ENCODE measurements at places on chromosomes 6 and 20.

DNA sequence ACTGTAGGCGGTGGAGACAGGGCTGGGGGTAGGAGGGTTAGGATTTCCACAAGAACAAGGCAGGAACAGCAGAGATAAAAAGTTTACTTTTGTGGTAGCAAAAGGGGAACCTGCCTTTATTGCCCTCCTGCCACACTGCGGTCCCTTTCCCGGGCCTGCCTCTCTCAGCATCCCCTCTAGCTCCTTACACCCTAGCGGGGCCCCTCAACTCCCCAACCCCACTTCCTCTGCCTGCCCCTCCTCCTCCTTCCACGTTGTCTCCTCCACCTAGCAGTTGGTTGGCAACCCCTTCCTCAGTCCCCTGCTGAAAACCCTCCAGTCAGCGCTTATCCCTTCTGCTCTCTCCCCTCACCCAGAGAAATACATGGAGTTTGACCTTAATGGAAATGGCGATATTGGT lies 714 bp downstream of the AIF1 start:
- DNase-seq: no peak

DNA sequence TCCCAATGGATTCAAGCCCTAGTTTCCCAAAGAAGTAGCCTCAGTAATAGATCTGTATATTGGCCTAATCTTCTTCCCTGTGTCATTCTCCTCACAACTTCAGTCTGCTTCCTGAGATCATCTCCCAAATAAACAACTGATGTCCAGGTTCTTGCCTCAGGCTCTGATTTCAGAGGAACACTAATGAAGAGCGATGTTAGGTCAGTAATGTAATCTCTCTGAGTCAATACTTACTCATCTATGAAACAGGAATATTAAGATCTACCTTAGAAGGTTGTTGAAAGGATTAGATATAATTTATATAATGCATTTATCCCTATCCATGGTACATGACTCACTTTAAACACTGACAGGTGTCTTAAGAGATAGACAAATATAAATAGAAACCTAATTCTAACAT lies 246.0 kb upstream of the FLRT3 start:
- no peak for DNase-seq

- DNase-seq: no peak
Measured at GRCh38 chr6:105994118-105994590, 92.0 kb upstream of the PRDM1 start.

GRCh38 chr20:46148313-46149208 lies 30.4 kb downstream of the CD40 start:
- DNase-seq: no peak

GRCh38 chr6:38218235-38218634 lies 398.7 kb downstream of the ZFAND3 start:
- no peak for DNase-seq

- no peak for DNase-seq
Measured at GRCh38 chr20:37387519-37388269, 41.8 kb downstream of the SRC start.

DNA sequence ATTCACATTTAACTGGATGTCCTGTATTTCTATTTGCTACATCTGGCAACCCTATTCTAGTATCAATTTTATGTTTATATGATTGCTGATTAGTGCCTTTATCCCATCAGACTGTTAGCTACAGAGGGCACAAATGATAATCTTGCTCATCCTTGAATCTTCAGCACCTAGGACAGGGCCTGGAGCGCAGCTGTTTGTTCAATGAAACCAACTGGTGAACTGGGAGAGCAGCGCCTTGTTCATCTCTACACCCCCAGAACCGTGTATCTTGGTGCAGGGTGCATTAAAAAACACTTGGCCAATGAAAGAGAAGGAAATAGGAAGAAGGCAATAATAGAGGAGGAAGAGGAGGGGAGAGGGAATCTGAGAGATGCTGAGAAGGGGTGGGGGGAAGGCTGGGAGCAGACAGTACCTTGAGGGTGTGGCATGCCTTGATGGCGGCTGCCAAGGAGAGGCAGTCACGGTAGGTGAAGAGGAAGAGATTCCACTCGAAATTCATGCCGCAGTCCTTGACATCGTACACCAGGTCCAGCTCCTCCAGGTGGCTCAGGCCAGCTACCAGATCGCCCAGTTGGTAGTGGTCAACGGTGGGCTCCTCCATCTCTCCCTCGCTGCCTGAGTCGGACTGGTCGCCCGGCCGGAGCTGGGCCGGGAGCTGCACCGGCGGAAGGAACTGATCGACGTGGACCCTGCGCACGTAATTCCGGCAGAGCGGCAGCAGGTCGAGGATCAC lies 15.5 kb downstream of the TMEM151B start:
- DNase-seq: no peak

DNA sequence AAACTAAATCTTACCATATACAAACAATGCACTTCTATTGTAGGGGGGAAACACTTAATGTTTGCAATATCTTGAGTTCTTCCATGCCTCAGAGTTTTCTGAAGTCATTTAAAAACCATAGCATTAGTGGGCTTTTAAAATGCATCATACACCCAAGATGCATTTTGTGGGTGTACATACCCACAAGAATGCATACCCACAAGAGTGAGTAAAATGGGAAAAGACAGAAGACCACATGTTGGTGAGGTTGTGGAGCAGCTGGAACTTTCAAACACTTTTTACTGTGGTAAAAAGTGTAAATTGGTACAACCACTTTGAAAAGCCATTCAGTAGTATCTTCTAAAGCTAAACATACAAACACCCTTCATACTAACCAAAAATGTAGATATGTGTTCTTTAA lies 57.5 kb downstream of the CYB5R4 start:
- DNase-seq: no peak

DNA sequence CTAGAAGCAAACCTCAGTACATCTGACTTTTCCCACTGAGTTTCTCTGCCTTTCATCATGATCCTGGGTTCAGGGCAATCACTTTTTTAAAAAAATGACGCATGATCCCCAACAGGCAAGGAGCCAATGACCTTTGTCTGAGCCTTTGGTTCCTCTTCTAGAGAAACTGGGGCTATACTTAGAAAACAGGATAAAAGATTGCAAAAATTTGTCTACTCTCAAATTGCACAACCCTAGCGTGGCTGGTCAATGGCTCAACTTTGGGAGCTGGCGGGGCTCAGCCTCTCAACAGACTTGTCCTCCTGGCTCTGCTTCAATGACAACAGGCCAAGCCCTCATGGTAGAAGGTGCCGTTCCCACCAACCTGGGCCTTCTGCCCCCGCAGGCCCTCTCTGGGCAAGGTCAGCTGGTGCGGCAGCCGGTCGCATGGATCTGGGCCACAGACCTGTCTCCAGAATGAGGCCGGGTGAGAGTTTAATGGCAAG lies 48.7 kb downstream of the PDYN start:
- no peak for DNase-seq

DNA sequence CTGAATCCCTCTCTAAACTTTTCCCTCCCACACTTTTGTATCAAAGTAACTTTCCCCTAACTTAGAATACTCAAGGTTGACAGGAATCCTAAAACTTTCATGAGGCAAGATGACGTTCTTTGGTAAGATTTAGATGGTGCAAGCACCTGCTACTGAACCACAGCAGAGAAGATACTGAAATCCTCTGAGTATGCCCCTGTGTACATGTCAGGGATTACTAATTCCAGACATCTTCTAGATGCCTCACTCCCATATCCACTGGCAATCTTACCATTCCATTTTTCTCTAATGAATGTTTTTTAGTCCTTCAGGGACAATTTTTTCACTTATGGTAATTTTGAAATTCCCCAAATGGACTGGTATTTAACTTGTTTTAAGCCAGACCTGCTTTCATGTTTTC lies 9.1 kb downstream of the APOBEC2 start:
- no peak for DNase-seq

DNA sequence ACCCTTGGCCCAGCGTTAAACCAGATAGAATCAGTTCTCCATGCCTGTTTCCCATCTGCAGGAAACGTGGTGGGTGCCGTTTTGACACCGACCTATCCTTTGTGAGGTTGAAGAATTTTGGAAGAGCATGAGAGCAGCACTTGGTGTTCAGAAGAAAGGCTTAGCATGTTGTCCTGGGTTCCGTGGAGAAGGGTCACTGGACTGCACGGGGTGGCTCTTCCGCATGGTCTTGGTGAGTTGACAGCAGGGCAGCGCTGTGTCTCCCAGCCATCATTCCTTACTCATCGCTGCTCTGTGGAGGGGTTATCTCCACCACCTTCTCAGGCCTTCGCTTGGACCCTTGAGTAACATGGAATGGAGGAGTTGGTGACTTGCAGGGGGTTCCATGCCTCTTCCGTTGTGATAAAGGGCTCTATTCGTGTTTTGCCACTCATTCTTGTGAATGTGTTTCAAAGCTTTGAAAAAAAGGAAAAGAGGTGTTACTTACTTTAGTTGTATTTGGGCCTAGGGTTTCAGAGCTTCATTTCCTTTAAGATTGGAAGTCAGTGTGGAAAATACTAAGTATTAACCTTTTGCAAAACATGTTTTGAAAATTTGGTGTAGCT lies 8.2 kb downstream of the HIVEP1 start:
- no peak for DNase-seq

GRCh38 chr6:42507901-42508300 lies 55.9 kb upstream of the UBR2 start:
- no peak for DNase-seq

GRCh38 chr6:14211562-14211942 lies 94.0 kb downstream of the CD83 start:
- DNase-seq: no peak

GRCh38 chr6:56902641-56903464 lies 52.1 kb upstream of the BEND6 start:
- DNase-seq: no peak

DNA sequence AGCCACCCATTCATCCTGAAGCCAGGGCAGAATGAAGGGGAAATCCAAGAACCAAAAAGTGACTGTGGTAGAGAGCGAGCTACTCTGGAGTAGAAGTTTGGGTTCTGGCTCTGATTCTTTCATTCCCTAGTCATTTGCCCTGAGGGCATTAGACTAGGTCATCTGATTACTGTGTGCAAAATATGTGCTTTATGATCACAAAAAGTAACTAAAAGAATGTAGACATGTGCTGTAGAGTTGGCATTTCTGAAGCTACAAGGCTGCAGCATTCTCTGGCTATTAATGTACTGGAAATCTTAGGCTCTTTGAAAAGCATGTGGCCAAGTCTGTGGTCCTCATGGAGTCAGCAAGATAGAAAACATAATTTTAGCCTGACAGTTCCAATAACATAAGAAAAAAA lies 94.2 kb downstream of the TBC1D7 start:
- no peak for DNase-seq

- DNase-seq: no peak
Measured at GRCh38 chr20:52160621-52161204, 30.9 kb downstream of the ZFP64 start.

GRCh38 chr6:4671587-4672115 lies 104.6 kb upstream of the CDYL start:
- no peak for DNase-seq

GRCh38 chr6:166032366-166033200 lies 135.1 kb downstream of the TBXT start:
- DNase-seq: no peak

- no peak for DNase-seq
Measured at GRCh38 chr6:87908978-87909811, 138.4 kb upstream of the SPACA1 start.

- DNase-seq: no peak
Measured at GRCh38 chr6:38482466-38482865, 157.3 kb downstream of the BTBD9 start.

DNA sequence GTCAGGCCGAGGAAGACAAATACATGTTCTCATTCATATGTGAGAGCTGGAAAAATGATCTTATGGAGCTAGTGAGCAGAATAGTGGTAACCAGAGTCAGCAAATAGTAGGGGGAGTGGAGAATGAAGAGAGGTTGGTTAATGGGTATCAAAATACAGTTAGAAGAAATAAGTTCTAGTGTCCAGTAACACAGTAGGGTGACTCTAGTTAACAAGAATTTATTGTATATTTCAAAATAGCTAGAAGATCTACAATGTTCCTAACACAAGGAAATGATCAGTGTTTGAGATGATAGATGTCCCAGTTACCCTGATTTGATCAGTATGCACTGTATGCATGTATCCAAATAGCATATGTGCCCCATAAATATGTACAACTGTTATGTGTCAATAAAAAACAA lies 128.4 kb downstream of the BCKDHB start:
- DNase-seq: no peak

GRCh38 chr6:112281821-112282615 lies 27.7 kb upstream of the LAMA4 start:
- DNase-seq: no peak

DNA sequence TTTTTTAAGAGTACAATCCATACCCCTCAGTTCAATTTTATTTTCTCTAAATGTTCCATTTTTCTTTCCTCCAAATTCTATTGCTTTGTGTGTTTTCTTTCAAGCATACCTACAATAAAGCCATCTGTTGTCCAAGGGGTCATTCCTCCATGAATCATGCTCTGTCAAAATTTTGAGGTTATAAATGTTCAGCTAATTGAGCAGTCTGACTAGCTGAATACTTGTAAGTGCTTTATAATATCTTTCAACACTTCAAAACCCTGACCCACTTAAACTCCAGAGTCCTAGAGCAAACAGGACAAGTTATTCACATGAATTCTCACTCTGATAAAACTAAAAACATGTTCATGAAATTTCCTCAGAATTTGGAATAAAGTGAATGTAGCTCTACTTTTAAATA lies 33.4 kb upstream of the EYA4 start:
- DNase-seq: no peak

- DNase-seq: no peak
Measured at GRCh38 chr6:168385858-168386735, 54.9 kb upstream of the SMOC2 start.

GRCh38 chr6:12163149-12163548 lies 127.0 kb upstream of the EDN1 start:
- no peak for DNase-seq

DNA sequence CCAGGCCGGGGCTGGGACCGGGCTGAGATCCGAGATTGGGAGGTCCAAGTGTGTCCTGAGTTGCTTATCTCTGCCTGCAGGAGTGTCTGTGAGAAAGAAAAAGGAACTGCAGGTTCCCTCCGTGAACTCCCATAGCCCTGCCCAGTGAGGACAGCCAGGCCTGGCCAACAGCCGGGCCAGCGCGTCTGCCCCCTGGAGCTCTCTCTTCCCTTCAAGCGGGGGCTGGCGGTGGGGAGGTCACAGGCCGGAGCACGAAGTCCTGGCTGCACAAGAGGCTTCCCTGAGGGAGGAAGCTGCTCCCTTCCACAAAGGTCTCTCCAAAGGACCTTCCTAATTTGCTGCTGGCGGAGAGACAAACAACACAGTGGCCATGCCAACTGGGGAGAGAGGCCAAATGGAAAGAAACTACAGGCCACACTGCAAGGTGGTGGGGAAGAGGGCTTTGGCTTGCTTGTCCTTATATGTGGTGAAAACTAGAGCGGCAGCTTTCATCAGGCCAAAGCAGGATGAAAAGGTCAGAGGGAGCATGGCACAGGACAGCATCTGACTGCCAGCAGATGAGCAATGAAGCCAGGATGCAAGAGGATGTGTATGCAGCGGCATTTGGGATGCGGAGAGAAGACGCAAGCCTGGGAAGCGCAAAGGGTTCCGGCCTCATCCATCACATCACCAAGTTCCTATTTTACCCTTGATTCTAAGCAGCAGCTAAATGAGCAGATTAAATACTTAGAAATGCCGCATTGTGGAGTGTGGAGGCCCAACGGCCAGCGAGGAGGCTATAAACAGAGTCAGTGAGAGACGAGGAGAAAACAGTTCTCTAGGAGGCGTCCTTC lies 260.0 kb downstream of the ERMARD start:
- no peak for DNase-seq
